Sigmoid colon (tissue), 7 donors: ENCODE measurements at places on chromosomes 1 and 21. TPM values are rescaled to one million over a fixed set of nuclear protein-coding genes. Genes with fewer than 3 reads are reported as not detected.

GRCh38 chr1:222021129-222021528 lies 279.2 kb upstream of the DUSP10 start:
- no peak for DNase-seq

GRCh38 chr1:11229203-11229602 lies 33.1 kb downstream of the MTOR start:
- no peak for DNase-seq

GRCh38 chr21:40253112-40253511 lies 385.9 kb downstream of the PCP4 start:
- no peak for DNase-seq

GRCh38 chr1:94092210-94092613 lies 28.7 kb downstream of the ABCA4 start:
- DNase-seq: peak; percentile 60

DNA sequence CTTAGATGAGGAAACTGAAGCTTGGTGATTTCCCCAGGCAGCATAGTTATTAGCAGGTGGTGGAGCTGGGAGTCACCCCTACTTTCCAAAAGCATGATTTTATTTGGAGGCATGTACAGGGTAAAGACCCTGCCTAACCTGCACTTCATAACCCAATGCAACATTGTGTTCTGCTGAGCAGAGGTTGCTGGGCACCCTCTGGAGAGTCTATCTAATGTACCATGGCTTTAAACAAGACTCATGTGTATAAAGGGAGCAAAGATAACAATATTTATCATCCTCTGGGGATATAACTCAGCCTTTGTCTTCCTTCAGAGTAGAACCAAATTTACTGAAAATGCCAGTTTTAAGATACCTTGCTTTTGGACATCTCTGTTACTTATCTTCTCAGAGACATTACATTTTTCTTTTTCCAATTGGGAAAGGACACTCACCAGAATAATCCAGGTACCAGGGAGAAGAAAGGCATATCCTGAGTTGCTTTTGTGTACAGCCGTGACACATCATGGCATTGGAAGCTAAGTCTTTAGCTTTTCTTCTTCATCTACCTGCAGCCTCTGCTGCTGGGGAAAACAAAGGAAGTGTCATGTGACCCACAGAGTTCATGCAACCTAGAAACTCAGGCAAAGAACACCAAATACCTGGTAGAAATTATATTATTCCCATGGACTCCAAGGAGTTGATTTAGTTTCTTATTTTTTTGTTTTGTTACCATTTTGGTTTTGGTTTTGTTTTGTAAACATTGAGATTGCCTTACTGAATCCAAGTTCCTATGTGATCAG lies 39.6 kb downstream of the ELAVL4 start:
- no peak for DNase-seq

- no peak for DNase-seq
These were observed 24.9 kb downstream of the SUSD4 start for GRCh38 chr1:223338811-223339746.

GRCh38 chr21:35053356-35054096 lies 4.4 kb upstream of the RUNX1 start:
- peak; percentile 77 for DNase-seq

DNA sequence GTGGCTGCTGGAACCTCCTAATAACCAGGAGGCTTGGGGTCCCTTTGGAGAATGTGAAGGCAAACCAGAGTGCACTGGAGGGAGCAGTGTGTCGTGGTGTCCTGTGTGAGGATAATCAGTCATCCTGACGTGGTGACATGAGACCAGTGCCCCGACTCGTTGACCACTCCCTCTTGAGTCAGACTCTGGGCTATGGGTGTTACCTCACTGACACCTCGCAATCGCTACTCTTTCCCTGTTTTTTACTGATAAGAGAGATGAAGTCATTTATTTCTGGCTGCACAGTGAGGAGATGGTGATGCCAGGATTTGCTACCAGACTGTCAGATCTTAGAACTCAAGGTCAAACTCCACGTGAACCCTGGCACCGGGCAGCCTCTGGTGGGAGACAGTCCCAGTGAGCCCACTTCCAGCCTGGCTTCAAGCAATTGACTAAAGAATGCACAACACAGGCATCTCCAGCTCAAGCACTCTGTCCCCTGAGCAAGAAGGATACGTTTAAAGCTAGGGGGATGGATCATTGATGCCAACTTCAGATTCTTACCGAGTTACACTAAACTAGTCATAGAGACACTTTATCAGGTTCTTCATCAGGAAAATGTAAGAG lies 30.3 kb downstream of the UBASH3A start:
- no peak for DNase-seq

DNA sequence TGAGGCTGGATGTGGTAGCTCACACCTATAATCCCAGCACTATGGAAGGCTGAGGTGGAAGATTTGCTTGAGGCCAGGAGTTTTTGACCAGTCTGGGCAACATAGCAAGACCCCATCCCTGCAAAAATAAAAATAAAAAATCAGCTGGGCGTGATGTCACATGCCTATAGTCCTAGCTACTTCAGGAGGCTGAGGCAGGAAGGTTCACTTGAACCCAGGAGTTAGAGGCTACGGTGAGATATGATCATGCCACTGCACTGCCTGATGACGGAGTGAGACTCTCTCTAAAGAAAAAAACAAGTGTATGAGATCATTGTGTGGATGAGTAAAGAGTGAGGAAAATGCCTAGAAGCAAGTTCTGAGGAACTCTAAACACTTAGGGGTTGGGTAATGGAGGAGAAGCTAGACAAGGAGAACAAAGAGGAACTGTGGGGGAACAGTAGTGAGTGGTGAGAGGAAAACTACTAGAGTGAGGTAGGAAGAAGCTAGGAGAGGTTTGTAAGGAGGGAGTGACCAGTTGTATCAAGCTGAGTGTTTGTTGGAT lies 17.0 kb downstream of the CLIC4 start:
- DNase-seq: no peak

DNA sequence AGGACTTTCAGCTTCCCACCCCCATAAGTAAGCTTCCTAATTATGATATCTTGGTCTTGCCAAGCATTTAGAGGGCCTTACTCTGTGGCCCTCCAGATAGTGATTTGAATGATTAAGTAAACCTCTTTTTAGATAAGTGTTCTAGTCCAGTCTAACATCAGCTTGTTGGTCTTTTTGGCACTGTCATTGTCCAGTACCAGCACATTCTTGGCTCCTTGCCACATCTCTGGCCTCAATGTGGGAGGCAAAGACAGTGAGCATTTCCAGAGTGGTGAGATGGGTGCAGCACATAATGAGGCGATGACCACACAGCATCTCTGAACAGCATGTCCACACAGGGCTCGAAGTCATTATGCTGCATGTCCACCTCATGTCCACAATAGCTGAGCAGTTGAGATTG lies 6.1 kb downstream of the CAPZA1 start:
- DNase-seq: no peak

DNA sequence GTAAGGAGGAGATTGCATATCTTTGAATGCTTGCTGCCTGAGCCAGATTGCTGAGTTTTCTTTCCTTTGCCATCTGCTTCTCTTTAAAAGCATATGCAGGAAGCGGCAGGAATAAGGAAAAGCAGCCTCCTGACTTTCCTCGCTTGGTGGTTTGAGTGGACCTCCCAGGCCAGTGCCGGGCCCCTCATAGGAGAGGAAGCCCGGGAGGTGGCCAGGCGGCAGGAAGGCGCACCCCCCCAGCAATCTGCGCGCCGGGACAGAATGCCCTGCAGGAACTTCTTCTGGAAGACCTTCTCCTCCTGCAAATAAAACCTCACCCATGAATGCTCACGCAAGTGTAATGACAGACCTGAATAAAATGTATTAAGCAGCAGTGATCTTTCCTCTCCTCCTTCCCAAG lies 1.5 kb downstream of the CORT start:
- DNase-seq: no peak

- DNase-seq: no peak
These were observed 87.1 kb upstream of the IPO9 start for GRCh38 chr1:201741763-201742342.

GRCh38 chr21:34845521-34846451 lies 177.0 kb downstream of the CLIC6 start:
- no peak for DNase-seq

DNA sequence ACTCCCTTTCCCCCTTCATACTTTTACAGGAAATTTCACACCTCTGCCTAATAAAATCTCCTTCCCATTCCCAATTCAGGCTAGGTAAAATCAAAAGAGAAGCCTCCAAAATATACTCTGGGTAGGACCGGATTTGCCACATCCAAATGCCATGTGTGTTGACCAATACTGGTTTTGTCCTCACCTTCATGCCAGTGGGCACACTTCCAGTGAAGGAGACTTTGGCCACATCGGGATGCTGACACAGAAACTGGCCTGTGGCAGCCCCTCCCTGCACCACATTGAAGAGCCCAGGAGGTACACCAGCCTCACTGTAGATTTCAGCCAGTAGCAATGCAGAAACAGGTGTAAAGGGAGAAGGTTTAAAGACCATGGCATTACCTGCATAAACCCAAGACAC lies 18.1 kb downstream of the ALDH9A1 start:
- no peak for DNase-seq

DNA sequence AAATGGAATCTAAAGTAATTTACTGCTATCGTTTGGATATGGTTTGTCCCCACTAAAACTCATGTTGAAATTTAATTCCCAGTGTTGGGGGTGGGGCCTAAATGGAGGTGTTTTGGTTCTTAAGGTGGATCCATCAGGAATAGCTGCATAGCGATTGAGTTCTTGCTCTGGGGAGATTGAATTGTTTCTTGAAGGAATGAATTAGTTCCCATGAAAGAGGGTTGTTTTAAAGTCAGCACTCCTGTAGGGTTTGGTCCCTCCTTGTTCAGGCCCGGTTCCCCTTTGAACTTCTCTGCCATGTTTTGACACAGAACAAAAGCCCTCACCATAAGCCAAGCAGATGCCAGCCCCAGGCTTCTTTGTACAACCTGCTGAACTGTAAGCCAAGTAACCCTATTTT lies 170.9 kb downstream of the COL11A1 start:
- no peak for DNase-seq

DNA sequence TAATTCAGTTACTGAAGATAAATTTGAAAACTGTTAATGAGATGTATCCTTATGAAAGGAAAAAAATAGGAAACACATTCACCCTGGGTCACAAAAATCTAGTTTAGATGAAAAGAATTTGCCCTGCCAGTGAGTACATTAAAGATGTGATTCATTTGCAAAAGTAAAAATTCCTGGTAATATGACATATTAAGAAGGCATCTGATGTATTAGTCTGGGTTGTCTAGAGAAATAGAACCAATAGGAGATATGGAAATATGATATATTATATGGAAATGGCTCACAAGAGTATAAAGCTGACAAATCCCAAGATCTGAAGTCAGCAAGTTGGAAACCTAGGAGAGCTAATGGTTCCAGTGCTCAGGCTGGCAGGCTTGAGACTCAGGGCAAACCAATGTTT lies 153.8 kb downstream of the MRPL39 start:
- DNase-seq: no peak

GRCh38 chr1:1048765-1049164 lies 25.3 kb downstream of the RNF223 start:
- DNase-seq: no peak

- no peak for DNase-seq
These were observed 398.3 kb upstream of the POU3F1 start for GRCh38 chr1:38444770-38445442.

DNA sequence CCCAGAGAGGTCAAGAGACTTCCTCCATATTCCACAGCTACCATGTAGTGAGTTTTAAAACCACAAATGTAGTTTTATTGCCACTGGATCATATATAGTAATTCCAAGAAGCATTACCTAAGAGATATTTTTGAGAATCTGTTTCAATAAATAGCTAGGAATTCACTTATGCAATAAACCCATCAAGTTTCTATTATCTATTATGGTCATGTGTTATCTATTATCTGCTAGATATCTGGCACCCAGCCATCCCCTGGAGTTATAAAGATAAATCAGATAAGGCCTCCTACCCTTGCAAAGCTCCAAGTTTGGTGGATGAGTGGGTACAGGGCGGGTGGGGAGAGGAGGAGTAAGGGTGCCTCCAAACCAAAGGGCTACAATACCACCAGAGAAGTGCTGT lies 10.3 kb upstream of the VWA5B1 start:
- DNase-seq: no peak

- no peak for DNase-seq
These were observed 59.9 kb downstream of the SPSB1 start for GRCh38 chr1:9352377-9353134.

DNA sequence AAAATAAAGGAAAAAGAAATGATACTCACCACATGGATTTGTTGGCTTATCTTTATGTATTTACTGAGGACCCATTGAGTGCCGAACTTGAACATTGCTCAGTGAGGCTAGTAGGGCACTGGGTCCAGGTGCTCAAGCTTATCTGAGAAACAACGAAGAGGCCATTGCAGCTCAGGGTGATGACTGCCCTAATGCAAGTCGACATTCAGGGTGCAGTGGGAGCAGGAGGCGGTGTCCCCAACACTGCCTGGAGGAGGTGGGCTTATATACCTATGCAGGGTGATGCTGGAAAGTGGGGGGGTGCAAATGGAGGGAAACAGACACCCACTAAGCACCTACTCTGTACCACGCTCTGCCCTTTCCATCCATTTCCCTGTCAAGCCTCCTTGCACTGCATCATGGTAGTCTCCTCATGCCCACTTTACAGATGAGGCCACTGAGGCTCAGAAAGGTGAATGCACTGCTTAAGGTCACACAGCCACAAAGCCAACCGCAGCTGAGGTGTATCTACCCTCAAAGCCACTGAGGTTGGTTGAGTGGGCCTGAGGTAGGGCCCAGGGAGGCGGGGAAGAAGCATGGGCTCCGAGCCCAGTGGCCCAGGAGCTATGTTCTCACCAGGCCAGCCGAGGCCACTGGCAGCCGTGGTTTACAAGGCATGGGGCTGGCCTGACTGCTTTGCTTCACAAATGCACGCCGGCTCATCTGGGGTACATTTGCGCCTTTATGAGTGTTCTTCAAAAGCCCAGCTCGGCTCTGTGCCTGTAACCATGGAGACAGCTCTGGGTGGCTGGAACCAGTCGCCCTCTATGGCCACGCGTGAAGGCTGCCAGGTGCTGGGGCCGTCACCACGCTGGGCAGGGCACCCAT lies 103.8 kb downstream of the EPHB2 start:
- peak; percentile 96 for DNase-seq

DNA sequence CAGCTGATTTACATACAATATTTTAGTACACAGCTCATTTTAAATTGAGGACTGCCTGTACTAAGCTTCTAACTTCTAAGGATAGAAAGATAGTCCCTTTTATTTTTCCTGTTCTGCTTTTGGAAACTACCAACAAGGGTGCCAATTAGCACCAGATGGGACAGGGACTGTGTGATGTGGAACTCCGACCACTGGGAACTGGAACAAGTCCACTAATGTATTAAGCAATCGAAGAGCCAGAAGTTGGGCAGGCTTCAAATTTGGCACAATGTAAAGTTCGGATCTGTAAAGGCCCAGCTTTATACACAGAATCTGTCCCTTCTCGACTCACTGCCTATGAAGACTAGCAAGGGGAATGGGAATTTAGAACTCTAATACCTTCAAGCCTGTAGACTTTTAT lies 149.3 kb downstream of the ZC3H11B start:
- DNase-seq: no peak

The F13B gene
- total RNA-seq: not detected

The TPTE gene
- not detected for total RNA-seq

The CHIA gene
- total RNA-seq: not detected

The FCRL2 gene
- total RNA-seq: not detected

The ALX3 gene
- not detected for total RNA-seq

The TNNI3K gene
- total RNA-seq: 4.6 TPM

The SPATA21 gene
- not detected for total RNA-seq

The KRTAP21-2 gene
- not detected for total RNA-seq
